AG09319 (cell line): ENCODE measurements at places on chromosomes 1 and 21.

DNA sequence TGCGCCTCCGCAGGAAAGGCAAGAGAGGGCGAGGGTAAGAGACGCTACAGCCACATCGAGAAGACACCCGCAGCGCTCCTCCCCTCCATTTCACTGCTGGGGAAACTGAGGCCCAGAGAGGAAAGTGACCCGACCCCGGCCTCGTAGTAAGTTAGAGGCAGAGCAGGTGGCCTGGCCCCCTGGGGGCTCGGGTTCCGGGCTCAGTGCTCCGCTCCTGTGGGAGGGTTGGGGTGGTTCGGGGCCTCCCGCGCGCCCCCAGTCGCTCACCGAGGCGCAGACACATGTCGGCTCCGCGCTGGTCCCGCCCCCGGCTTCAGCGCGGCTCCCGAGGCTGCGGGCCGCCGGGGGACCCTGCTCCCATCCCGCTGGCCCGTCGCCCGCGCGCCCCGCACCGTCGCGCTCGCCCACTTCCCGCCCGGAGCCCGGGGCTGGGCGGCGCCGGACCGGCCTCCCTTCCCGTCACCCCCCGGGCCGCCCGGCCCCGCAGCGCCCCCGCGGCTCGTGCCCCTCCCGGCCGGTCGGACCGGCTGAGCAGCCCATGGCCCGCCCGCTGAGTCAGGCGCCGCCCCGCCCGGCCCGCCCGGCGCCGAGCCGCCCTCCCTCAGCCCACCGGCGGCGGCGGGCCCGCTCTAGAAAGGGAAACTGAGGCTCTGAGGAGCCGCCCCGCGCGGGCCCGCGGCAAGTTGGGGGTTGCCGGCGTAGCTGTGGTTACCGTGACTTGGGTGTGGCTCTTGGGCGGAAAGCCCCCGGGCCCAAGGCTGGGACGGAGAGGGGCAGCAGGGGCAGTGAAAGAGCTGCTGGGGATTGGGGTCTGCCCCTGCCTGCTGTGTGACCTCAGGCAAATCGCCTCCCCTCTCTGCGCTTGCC is at the start of gene TMEM54:
TSS of gene TMEM54 (minus strand) at position 434 of the 867 bp plus-strand sequence. CDS start at position 283, 151 bp downstream.
- DNase-seq: no peak

- no peak for DNase-seq
Observed at GRCh38 chr1:21294266-21294989, 4.2 kb upstream of the ECE1 start.

DNA sequence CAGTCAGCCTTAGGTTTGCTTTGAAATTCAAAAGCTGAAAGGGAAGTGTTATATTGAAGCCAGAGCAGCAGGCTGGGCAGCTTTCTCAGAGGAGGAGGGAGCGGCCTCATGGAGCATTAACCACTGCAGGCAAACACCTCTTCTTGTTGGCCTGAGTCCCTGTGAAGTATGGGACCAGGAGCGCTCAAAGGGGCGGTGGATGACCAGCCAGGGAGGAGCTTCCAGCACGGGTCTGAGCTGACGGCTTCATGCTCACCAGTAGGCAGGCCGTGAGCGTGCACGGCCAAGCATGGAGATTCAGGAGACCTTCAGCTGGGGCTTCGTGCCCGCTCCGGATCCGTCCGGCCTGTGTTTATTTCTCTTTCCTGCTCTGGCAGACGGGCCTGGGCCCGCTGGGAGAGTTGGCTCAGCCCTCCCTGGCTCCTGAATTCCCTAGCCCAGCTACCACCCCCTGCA is 245.2 kb downstream of the TRABD2B start:
- DNase-seq: no peak

DNA sequence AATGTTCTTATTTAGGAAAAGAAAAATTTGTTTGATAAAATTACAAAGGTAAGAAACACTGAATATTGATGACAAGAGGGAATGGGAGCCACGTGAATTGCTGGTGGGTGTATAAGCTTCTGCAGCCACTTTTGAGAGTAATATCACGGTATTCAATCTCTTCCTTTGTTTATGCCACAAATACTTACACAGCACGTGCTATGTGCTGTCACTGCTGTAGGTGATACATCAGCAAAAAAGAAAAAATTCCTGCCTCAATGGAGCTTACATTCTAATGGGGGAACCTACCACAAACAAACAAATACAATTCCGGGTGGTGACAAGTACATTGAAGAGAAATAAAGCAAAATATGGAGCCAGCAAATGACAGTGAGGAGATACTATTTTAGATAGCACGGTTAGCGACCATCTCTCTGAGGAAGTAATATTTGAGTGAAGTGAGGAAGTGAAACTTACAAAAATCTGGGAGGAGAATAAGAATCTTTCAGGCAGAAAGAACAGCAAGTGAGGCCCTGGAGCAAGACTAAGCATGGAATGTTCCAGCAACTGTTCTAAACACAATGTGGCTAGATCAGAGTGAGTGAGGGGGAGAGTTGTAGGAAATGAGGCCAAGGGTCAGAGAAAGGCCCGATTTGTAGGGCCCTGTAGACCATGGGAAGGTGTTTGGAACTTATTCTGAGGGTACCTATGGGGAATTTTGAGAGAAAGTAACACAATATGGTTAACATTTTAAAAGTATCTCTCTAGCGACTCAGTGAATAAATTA is 2.6 kb upstream of the FCRLB start:
- no peak for DNase-seq

DNA sequence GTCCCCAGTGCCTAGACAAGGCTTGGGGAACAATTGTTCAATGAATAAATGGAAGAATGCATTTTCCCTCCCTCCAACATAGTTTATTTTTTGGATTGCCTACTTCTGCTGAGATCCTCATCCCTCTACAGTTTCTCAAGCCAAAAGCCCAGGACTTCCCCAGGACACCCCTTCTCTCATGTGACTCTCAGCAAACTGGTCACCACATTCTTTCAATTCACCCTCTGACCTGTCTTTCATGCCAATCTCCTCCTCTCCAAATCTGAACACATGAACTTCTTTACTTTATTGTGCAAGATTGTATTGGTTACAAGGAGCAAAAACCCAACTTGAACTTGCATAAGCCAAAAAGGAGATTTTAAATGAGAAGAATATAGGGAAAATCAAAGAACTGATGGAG is 103.2 kb upstream of the JUN start:
- no peak for DNase-seq

- DNase-seq: no peak
Observed at GRCh38 chr1:74579425-74579824, 67.0 kb upstream of the LRRC53 start.

DNA sequence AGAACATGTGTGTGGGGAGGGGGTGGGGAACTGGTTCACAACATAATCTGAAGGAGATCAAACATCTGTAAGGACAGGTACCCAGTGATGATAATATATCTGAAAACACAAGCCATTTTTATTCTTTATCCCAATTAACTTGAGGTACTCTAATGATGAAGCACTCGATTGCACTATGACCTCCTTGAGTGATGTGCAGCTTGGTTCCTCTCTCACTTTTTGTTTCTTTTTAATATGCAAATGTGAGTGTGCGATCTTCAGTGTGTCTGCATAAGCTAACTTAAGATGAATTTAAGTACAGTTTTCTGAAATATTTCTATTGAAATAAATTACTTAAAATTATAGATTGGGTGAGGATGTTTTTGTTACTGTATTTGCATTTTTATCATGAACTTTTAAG is 50.6 kb upstream of the ANGPTL1 start:
- DNase-seq: no peak

DNA sequence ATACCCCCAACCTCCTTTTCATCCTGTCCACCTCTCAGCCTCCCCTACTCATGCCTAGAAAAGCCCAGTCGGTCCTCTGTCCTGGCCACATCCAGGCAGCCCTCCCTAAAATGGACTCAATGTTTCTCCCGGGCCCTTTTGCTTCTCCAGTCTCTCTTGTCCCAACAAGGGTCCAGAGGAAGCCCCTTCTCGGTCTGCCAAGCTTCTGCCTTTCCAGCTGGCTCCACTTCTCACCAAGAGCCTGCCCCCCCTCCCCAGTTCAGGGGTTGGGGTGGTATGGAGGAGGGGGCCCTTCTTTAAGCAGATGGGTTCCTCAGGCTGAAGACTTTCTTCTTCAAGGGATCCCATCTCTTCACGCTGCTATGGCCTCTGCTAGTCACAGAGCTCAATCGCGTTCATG is 23.9 kb downstream of the RAB7B start:
- no peak for DNase-seq

DNA sequence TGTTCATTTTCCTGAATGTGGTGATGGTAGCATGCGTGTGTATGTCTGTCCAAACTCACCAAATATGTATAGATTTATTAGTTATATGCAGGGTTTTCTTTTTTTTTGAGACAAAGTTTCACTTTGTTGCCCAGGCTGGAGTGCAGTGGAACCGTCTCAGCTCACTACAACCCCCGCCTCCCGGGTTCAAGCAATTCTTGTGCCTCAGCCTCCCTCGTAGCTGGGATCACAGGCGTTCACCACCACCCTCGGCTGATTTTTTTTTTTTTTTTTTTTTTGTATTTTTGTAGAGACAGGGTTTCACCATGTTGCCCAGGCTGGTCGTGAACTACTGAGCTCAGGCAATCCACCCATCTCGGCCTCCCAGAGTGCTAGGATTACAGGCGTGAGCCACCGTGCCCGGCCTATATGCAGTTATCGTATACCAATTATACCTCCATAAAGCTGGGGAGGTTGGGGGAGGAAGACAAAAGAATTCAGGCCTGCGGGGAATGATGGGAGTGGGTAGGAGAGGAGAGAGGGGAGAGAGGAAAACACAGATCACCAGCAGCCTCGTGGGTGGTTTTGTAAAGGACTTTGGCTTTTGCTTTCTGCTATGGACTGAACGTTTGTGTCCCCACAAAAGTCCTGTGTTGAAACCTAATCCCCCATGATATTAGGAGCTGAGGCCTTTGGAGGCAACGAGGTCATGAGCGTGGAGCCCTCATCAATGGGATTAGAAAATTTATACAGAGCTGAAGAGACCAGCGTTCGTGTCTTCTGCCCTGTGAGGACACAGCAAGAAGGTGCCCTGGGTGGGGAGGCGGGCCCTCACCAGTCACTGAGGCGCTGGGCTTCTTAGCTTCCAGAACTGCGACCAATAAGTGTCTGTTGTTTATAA is 4.4 kb upstream of the HNRNPU start:
- DNase-seq: no peak

DNA sequence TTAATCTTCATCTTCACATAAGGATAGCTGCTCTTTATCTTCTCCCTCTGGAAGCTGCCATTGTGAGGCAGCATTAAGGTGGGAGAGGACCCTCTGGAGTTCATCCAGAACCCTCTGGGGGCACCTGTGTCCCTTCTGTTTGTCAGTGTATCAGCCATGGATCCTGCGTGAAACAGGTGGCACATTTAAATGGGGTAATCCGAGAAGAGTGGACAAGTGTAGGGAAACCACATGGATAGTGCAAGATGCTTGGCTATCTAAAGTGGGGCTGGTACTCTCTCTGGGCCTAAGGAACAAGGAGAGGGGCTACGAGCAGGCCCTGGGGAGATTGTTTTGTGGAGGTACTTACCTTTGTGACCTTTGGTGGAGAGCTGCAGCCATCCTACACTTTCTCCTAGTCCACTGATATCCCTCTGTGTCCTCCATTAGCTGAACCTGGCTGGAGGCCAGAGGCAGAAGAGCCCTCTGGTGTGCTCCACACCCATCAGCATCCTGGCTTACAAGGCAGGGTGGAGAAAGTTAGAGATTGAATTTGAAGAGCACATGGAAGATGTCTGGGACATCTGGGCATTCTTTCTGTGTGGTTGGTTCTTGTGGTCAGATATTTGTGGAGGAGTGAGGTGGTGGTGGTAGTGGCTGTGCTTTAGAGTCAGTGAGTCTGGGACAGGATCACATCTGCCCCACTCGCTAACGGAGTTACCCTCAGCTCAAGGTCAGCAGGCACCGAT is 117.7 kb downstream of the FGGY start:
- DNase-seq: no peak

- peak; percentile 54 for DNase-seq
Observed at GRCh38 chr1:210438928-210439841, 110.5 kb downstream of the HHAT start.

- no peak for DNase-seq
Observed at GRCh38 chr1:172473302-172473701, 29.4 kb upstream of the PIGC start.
